ENCODE measurements at places on chromosomes 5 and 9.

- no peak for DNase-seq
Measured at GRCh38 chr5:181241393-181241975, 2.2 kb downstream of the RACK1 start.

GRCh38 chr9:75333624-75334023 lies 245.3 kb downstream of the OSTF1 start:
- DNase-seq, result no peak

DNA sequence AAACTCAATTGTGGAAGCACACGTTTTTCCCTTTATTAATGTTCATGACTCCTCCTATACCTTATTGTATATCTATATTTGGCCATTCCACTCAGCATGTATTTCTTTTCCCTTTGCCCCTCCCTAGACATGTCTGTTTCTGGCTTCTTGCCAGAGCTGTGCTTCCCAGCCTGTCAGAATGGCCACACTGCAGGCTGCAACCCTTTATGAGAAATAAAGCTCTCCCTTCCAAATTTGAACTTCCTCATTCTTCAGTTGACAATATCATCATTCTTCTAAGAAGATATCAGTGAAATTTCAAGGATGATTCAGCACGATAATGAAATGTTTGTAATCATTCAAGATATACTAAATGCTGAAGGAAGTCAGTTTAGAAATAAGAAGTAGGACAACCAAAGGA lies 107.6 kb upstream of the PRSS3 start:
- DNase-seq, result no peak

GRCh38 chr5:125837866-125838265 lies 585.3 kb upstream of the GRAMD2B start:
- DNase-seq, result no peak

GRCh38 chr5:10862085-10862484 lies 101.1 kb upstream of the DAP start:
- no peak for DNase-seq

GRCh38 chr5:171633776-171634470 lies 151.7 kb upstream of the SMIM23 start:
- no peak for DNase-seq

DNA sequence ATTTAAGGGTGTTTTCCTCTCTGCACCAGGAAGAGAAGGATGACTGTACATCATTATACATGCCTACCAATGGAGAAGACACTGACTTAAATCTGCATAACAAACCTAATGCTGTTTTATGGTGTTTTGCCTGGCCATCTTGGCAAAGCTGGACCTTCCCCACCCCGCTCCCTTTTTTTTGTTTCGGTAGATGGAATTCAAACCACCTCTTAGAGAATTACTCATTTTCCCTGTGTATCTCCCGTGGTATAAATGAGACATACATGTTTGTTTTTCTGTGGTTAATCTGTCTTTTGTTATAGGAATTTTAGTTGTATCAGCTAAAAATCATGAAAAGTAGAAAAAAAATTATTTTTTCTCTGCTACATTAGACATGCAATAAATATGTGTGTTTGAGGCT lies 28.8 kb downstream of the IL12B start:
- DNase-seq, result no peak

DNA sequence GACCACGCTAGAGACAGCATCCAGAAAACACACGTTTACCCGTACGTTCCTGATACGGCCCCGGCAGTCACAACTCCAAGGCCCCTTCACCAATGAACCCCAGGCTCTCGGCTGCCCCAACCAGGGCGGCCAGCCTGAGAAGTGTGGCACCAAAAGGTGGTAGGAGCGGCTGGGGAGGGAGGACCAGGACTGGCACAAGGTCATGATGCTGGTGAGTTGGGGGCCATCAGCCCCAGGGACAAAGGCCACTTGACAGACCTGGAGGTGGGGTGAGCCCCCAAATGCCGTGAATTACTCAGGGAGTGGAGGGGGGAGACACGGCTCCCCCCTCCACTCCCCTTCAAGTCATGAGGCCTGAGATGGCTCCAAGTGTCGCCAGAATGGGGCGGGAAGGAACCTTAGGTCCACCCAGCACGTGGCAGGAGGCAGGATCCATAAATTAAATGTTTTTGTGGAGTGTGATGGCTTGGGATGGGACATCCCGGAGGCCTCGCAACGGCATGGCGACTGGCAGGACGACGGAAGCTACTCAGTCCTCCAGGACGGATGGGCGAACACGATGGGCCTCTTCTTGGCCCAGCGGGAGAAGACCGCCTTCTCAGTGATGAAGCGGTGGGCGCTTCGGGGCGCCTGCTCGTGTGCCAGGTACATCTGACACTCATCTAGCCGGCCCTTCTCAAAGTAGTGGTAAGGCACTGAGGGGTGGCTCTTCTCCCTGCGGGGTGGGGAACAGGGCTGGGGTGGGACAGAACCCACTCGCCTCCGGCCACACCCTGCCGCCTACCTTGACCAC lies 8.7 kb upstream of the ST6GALNAC6 start:
- DNase-seq, result no peak

DNA sequence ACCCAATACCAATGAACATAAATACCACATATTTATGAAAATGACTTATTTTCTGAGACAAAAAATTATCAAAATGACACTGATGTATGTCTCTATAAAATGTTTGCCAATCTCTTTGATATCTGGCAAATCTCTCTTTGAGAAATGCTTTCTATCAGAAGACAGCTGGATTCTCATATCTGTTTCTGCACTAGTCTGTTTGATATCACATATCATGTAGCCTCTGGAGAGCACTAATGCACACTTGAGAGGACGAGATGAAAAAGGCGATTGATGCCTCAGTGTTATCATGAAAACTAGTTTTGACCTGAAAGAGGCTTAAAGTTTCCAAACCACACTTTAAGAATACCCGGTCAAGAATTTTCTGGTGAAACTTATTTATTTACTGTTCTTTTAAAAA lies 29.1 kb upstream of the ANKRD55 start:
- DNase-seq, result no peak

- no peak for DNase-seq
Measured at GRCh38 chr5:179126506-179126991, 66.4 kb downstream of the ZNF354C start.
